ENCODE measurements at places on chromosomes 3 and 15.

- peak overlapping the region; percentile 43 for H3K27ac ChIP-seq
- H3K27me3 ChIP-seq, result no peaks in the 10 kb centered on the region
- no peak for DNase-seq
- no peaks in the 10 kb centered on the region for H3K36me3 ChIP-seq
Measured at GRCh38 chr15:90062462-90062932, 39.8 kb downstream of the IDH2 start.

GRCh38 chr3:51703068-51703760, 3.7 kb upstream of the GRM2 start:
- no peak for DNase-seq
- H3K36me3 ChIP-seq, result no peaks in the 10 kb centered on the region
- H3K27ac ChIP-seq, result no peak overlapping the region
- peaks cover 6% of the 10 kb centered on the region for H3K4me1 ChIP-seq
- no peak overlapping the region for H3K4me3 ChIP-seq
- no peaks in the 10 kb centered on the region for H3K27me3 ChIP-seq

- H3K36me3 ChIP-seq, result no peaks in the 10 kb centered on the region
- no peak overlapping the region for H3K4me3 ChIP-seq
- no peaks in the 10 kb centered on the region for H3K4me1 ChIP-seq
- H3K27me3 ChIP-seq, result no peaks in the 10 kb centered on the region
Measured at GRCh38 chr3:30989276-30990030, 95.0 kb upstream of the GADL1 start.

GRCh38 chr3:36011791-36012190, 368.5 kb upstream of the STAC start:
- H3K4me1 ChIP-seq, result no peaks in the 10 kb centered on the region
- no peak overlapping the region for H3K27ac ChIP-seq
- no peak for DNase-seq

GRCh38 chr15:86080302-86080701, 631 bp downstream of the AGBL1 start:
- no peak overlapping the region for H3K27ac ChIP-seq
- no peak overlapping the region for H3K4me3 ChIP-seq
- no peaks in the 10 kb centered on the region for H3K36me3 ChIP-seq
- no peaks in the 10 kb centered on the region for H3K4me1 ChIP-seq

DNA sequence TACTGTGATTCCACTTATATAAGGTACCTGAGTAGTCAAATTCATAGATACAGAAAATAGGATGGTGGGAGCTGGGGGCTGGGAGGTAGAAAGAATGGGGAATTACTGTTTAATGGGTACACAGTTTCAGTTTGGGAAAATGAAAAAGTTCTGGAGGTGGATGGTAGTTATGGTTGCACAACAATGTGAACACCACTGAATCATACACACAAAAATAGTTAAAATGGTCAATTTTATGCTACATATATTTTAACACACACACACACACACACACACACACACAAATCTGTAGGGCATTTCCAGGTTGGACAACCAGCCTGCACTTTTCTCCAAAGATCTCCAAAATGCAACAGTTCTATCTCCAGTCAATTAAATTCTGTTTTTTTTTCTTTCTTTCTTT, 1.4 kb downstream of the CCDC32 start:
- no peaks in the 10 kb centered on the region for H3K27me3 ChIP-seq
- H3K4me1 ChIP-seq, result no peaks in the 10 kb centered on the region
- no peak for DNase-seq
- no peaks in the 10 kb centered on the region for H3K36me3 ChIP-seq
- no peak overlapping the region for H3K27ac ChIP-seq

GRCh38 chr15:28990390-28990789, 104.6 kb downstream of the APBA2 start:
- no peak overlapping the region for H3K4me3 ChIP-seq
- H3K27me3 ChIP-seq, result no peaks in the 10 kb centered on the region

DNA sequence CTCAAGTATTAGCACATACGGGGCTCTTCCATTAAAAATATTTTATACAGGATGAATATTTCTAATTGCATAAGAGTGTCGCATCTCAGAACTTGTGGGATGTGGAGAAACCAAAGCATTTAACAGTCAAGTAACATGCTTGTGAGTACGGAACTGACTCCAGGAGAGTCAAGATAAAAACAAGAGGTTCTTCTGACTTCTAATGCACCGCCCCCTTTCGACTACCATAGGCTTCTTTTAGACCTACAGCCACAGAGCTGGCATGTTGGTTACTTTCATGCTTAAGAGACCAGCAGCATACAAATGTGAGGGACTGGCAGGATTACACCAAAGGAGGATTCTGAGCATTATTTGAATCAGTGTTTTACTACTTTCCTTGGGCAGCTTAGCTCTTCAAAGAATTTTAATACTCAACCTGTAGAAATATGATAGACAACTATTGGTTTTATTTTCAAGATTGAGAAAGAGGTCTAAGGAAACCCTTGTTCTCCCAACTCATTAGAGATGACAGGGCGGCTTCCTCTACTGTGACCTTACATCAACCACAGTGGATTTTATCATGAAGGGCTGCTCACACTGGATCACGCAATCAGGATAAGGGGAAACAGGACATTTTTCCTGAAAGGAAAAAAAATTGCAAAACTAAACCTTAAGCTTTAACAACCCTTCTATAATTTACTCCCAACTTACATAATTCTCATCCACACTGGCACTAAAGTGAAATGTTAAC, 14.0 kb downstream of the ETV5 start:
- no peaks in the 10 kb centered on the region for H3K27me3 ChIP-seq
- no peak overlapping the region for H3K4me3 ChIP-seq
- H3K4me1 ChIP-seq, result no peaks in the 10 kb centered on the region
- no peaks in the 10 kb centered on the region for H3K36me3 ChIP-seq
- DNase-seq, result no peak
- no peak overlapping the region for H3K27ac ChIP-seq

- no peak overlapping the region for H3K4me3 ChIP-seq
- no peaks in the 10 kb centered on the region for H3K27me3 ChIP-seq
- H3K36me3 ChIP-seq, result no peaks in the 10 kb centered on the region
- H3K4me1 ChIP-seq, result no peaks in the 10 kb centered on the region
- no peak for DNase-seq
Measured at GRCh38 chr3:23829242-23829934, 23.6 kb downstream of the UBE2E1 start.

GRCh38 chr15:57272771-57273357, 103.4 kb upstream of the CGNL1 start:
- no peak overlapping the region for H3K4me3 ChIP-seq
- no peaks in the 10 kb centered on the region for H3K4me1 ChIP-seq
- no peak for DNase-seq
- H3K36me3 ChIP-seq, result no peaks in the 10 kb centered on the region
- no peak overlapping the region for H3K27ac ChIP-seq

GRCh38 chr3:97417-98258, 98.9 kb upstream of the CHL1 start:
- H3K27me3 ChIP-seq, result no peaks in the 10 kb centered on the region
- H3K36me3 ChIP-seq, result no peaks in the 10 kb centered on the region
- no peak for DNase-seq
- no peak overlapping the region for H3K27ac ChIP-seq

DNA sequence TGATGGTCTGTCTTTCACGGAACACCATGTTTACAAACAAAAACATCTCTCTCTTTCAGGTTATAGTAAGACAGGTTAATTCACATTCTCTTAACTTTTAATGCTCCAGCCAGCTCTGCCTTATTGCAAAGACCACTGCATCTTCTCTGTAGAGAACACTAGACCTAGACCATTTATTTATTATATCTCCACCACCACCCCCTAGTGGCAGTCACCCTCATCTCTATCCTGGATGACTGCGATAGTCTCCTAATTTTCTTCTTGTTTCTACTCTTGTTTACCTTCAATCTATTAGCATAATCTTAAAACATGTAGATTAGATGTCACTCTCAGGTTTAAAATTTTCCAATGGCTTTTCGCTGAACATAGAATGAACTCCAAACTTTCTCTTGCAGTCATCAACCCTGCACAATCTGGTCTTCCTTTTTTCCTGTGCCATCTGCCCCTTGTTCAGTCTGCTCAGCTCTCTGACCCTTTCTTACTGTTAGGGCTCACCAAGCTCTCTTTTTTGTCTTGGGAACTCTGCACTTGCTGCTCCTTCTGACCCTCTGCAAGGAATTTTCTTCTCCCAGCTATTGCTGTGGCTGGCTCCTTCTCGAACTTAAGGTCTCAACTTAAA, 155.6 kb downstream of the SQOR start:
- no peaks in the 10 kb centered on the region for H3K4me1 ChIP-seq

GRCh38 chr3:40602778-40603385, 78.1 kb downstream of the ZNF621 start:
- no peak overlapping the region for H3K27ac ChIP-seq
- no peak for DNase-seq
- no peaks in the 10 kb centered on the region for H3K4me1 ChIP-seq
- H3K36me3 ChIP-seq, result no peaks in the 10 kb centered on the region
- H3K27me3 ChIP-seq, result no peaks in the 10 kb centered on the region
- no peak overlapping the region for H3K4me3 ChIP-seq

GRCh38 chr15:85555875-85556617, 175.6 kb downstream of the AKAP13 start:
- H3K4me3 ChIP-seq, result no peak overlapping the region
- no peaks in the 10 kb centered on the region for H3K4me1 ChIP-seq
- no peak overlapping the region for H3K27ac ChIP-seq
- H3K27me3 ChIP-seq, result no peaks in the 10 kb centered on the region
- H3K36me3 ChIP-seq, result no peaks in the 10 kb centered on the region
- DNase-seq, result no peak

- H3K27ac ChIP-seq, result no peak overlapping the region
- no peaks in the 10 kb centered on the region for H3K36me3 ChIP-seq
- no peak for DNase-seq
- no peak overlapping the region for H3K4me3 ChIP-seq
- no peaks in the 10 kb centered on the region for H3K4me1 ChIP-seq
Measured at GRCh38 chr3:20346916-20347315, 160.9 kb upstream of the SGO1 start.

DNA sequence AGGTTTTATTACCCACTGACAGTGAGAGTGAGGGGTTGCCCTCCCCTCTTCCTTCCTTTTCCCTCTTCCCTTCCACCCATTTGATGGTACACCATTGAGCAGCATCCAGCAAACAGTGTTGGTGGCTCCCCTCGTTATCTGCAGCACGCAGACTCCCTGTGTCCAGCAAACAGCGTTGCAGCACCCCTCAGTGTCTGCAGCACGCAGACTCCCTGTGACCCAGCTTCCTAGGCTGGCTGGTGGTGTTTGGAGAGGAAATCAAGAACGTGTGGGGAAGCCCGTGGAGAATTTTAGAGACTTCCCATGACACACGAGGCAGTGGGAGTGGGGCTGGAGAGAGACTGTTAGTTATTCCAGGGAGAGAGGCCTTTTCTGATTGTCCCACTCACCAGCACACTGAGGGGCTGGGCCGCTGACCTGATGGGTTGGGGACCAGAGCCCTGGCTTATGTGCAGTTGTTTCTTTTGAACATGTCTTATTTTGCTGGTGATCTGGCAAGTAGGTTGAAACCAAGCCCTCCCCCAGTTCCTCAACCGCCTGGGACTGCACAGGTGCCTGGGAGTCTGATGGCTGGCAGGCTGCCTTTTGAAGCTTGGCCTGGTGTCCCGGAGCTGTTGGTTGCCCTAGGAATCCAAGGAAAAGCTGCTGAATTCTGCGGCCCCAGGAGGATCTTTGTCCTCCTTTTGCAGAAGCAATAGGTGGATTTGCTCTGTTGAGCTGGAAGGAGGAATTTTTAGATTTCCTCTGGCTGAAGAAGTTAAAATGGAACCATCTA, 19.0 kb downstream of the APBA2 start:
- H3K36me3 ChIP-seq, result no peaks in the 10 kb centered on the region
- no peak for DNase-seq
- no peak overlapping the region for H3K27ac ChIP-seq
- no peaks in the 10 kb centered on the region for H3K4me1 ChIP-seq
- H3K4me3 ChIP-seq, result no peak overlapping the region
- H3K27me3 ChIP-seq, result no peaks in the 10 kb centered on the region

Data from uterus (tissue), 4 donors.